Fibroblast of the aortic adventitia (primary cell): ENCODE measurements at places on chromosomes 5 and 9. TPM values are rescaled to one million over a fixed set of nuclear protein-coding genes. Genes with fewer than 3 reads are reported as not detected.
A peak's percentile ranks its signal among the peaks of the same experiment; 100 is the strongest.

- no peak for DNase-seq
These were observed 135.7 kb downstream of the TLR4 start for GRCh38 chr9:117839862-117840261.

- peak; percentile 39 for DNase-seq
These were observed 63.3 kb upstream of the SLCO6A1 start for GRCh38 chr5:102561894-102562760.

PCDHGA5 gene
- 1.7 and 3.5 TPM in 2 replicates for total RNA-seq

- DNase-seq: peak; percentile 9
These were observed 327.8 kb downstream of the TMEM167A start for GRCh38 chr5:82749461-82749820.

- DNase-seq: no peak
These were observed 149.7 kb upstream of the IER5L start for GRCh38 chr9:129327552-129328328.

DNA sequence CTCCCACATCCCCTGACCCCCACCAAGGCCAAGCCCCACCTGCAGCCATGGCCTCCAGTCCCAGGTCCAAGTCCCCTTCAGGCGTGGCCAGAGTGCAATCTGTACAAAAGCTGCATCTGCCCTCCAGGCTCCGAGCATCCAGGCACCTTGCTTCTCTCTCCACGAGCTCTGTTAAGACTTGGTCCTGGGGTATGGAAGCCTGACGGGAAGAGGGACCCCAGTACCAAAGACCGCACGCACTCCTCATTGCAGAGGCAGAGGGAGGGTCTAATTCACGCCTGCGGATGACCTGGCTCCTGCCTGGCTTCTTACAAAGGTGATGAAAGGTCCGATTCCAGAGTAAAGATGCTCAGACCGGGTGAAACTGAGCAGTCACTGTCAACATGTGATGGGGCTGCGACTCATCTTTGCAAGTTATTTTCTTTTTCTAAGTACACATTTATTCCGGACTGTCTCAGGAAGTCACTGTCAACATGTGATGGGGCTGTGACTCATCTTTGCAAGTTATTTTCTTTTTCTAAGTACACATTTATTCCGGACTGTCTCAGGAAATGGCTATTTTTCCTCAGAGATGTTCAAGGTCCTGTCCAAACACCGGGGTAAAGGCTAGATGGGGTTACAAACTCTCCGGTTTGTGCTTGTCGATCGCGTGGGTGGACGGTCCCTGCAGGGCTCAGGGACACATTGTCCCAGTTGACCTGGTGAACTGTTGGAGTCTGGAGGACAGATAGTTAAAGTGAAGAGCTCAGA lies 252.0 kb upstream of the IRX4 start:
- peak; percentile 2 for DNase-seq

SHROOM1 gene
- 1.2 and 7.6 TPM in 2 replicates for total RNA-seq

DNA sequence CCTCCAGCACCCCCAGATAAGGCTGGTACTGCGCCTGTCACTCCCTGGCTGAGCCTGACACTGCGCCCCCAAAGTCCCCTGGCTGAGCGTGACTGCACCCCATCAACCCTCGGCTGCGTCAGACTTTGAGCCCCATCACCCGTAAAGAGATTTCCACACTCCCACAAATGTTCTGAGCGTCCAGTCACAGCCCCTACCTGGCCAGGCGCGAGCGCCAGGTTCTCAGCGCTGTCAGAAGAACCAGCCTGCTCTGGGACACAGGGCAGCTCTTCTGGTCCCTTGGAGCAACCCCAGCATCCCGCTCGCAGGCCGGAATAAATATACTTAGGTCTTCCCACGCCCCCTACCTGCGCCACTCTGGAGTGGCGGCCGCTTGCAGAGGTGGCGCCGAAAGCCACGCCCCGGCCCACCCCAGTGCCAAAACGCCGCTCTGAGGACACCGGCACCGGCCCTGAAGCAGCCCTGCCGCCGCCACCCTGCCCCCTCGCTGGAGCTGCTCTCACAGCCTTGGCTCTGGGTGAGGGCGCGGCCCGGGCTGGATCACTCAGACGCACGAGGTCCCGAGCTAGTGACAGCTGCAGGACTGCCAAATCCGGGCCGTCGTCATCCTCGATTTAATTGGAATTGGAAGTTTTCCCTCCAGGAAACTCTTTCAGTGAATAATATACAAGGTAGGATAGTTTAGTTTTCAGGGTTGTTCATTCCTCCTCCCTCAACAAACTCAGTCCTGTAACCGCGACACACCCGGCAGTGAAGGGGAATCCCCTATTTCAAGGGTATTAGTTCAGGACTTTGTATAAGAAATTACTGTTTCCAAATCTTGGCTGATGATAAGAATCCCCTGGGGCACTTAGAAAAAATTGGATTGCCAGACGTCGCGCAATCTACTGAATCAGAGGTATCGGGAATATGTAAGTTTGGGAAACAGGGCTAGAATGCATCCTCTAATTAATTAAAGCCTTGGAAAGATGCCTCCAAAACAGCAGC lies 1.2 kb upstream of the CEMIP2 start:
- DNase-seq: peak; percentile 75

SLC45A2 gene
- 0.09 TPM in 1 of 2 replicates, not detected in the other for total RNA-seq

GRCh38 chr5:172939071-172939470 lies 20.2 kb upstream of the RPL26L1 start:
- DNase-seq: no peak

TYRP1 gene
- total RNA-seq: 0.09 and 1.1 TPM in 2 replicates

FCHO2 gene
- 7.4 and 18.8 TPM in 2 replicates for total RNA-seq

DNA sequence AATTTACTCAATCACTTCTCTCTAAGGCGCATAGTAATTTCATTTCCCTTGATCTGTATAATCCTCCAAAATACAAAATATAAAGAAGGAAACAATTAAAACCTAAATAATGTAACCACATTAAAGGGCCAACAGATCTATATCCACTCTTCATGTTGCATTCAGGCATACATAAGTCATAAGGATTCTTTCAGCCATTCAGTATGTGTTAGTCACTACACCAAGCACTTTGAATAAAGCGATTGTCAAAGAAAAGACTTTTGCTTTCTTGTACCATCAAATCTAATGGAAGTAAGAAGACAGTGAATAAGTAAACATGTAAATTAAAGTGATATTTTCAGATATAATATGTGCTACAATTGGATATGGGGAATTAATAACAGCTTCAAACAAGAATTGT lies 569.2 kb upstream of the PTPRD start:
- DNase-seq: no peak

- no peak for DNase-seq
These were observed 61.4 kb downstream of the RIC1 start for GRCh38 chr9:5690278-5690677.

FOXD4L6 gene
- not detected in 2 replicates for total RNA-seq

DNA sequence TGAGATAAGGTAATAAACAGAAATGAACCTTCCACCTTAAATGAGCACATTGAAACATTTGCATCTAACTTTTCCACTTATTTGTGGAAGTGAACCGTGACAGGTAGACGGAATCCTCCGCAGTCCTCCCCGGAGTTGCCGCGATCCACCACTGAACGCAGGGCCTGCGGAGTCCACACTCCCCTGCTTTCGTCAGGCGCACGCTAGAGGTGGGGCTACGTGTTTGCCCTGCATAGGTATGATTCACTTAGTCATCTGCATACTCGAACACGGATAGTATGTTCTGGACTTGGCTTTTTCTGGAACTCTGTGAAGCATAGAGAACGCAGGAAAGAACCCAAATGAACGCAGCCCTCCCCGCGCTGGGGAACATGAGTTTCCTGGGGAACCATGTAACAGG lies 272.8 kb upstream of the IRX4 start:
- no peak for DNase-seq

DNA sequence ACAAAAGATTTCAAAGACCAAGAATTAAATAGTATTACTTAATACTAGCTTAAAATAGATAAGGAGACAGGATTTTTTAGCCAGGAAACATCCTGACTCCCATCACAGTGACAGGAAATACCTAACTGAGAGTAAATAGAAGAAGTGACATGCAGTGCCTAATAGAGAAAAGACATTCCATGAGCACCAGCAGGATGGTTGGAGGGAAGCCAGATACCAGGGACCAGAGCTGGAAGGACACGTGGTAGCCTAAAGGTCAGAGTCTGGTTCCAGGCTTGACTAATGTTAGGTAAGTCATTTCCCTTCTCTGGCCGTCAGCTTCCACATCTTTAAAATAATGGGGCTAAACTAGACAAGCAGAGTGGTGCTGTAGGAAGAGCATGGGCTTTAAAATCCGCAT lies 41.6 kb downstream of the CDK5RAP2 start:
- peak; percentile 12 for DNase-seq

DNA sequence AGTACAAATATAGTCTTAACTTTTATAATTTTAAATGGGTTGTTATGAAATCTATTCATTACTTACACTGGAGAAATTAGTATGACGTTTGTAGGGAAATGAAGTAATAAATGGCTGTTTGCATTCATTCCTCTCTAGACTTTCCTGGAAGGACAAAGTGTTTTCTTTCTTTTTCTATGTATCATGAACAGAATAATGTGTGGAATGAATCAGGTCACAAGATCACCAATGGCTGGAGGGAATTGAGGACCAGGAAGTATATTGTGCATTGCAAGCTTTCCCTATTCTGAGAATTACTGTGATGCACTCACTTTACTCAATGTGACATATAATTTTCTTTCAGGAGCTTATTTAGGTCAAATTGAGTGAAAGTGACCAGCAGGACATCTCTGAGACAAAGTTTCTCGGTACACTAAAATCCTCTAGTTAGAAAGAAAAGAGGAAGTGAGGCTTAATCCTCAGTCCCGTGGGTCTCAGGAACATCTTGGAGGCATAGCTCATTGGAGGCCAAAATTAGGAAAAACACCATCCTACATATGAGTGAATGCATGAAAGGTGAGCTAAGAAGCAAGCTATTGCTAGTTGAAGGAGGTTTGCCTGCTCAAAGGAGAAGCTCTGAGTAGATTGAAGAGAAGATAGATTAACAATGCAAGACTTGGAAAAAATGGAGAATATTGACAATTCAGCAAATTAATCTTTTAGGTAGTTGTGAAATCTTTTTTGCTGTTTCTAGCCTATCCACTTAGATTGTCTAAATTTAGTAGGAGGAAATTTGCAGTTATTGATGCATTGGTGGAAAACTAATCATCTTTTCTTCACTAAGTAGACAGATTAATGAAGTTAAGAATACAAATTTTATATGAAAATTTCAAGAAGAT lies 28.0 kb downstream of the ERAP2 start:
- DNase-seq: no peak

WDR38 gene
- not detected in 2 replicates for total RNA-seq
